ENCODE measurements at places on chromosomes 7 and 10. TPM values are rescaled to one million over a fixed set of nuclear protein-coding genes. Genes with fewer than 3 reads are reported as not detected.

The RBP4 gene
- not detected for total RNA-seq

DNA sequence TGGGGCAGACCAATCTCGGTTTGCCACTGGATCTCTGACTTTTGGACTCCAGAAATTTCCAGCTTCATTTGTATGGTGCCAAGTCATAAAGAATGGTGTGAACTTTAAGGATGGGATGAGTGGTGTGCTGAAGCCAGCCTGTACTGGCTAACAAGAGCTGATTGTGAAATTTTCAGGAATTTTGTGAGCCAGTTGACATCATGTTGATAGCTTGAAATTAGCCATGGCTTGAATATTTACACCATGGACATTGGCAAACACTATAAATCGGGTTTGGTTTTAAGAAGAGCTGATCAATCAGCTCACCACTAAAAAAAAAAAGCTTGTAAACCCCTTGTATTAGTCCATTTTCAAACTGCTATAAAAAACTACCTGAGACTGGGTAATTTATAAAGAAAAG lies 14.1 kb upstream of the MYH16 start:
- H3K27ac ChIP-seq, result no peak overlapping the region
- no peak overlapping the region for H3K4me3 ChIP-seq
- H3K27me3 ChIP-seq, result peaks cover 2% of the 10 kb centered on the region

The TLL2 gene
- total RNA-seq, result 0.17 TPM

DNA sequence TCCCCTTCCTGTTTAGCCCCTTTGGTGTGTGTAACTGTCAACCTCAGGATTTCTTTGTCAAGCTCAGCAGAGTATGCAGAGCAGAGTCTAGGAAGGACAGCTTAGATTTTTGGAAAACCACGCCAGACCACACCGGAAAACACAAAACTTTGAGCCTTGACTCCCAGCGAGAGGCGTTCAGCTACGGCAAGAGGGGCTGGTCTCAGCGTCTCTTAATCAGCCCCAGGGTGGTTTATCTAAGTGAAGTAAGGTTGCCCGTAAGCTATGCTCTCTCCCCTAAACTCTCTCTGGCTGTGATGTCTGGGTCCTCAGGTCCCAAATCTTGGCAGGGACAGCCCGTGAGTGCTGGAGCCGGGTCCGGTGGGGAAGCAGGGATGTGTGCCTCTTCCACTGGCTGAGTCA lies 230.9 kb downstream of the KLF6 start:
- H3K27ac ChIP-seq, result peak overlapping the region; percentile 37
- H3K36me3 ChIP-seq, result no peaks in the 10 kb centered on the region
- peaks cover 17% of the 10 kb centered on the region for H3K4me1 ChIP-seq
- no peak for DNase-seq
- peaks cover 5% of the 10 kb centered on the region for H3K27me3 ChIP-seq

The ARMC3 gene
- not detected for total RNA-seq
